ENCODE measurements at places on chromosomes 2 and 18.

- no peak for DNase-seq
Observed at GRCh38 chr18:72063001-72063400, 481.1 kb downstream of the CBLN2 start.

DNA sequence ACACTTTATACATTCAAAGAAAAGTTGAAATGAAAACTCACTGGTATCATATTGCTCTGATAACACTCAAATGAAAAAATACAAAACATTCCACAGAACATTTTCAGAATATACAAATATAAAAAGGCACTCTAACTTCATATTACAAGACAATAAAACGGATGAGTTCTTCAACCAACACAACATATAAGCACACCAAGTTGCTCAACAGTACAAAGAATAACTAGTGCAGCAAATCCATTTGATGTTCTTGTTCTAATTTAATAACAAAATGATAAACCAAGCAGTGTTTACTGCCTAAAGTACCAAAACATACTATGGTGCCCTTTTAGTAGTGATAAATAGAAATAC lies 60.8 kb upstream of the PGAP1 start:
- DNase-seq = no peak

- no peak for DNase-seq
Observed at GRCh38 chr18:22275706-22276333, 106.4 kb downstream of the GATA6 start.

- no peak for DNase-seq
Observed at GRCh38 chr2:10956006-10956790, 44.5 kb downstream of the KCNF1 start.
